ENCODE measurements at places on chromosomes 1 and 21.
A peak's percentile ranks its signal among the peaks of the same experiment; 100 is the strongest.

GRCh38 chr1:209815490-209815889, 9.5 kb upstream of the IRF6 start:
- DNase-seq = no peak

DNA sequence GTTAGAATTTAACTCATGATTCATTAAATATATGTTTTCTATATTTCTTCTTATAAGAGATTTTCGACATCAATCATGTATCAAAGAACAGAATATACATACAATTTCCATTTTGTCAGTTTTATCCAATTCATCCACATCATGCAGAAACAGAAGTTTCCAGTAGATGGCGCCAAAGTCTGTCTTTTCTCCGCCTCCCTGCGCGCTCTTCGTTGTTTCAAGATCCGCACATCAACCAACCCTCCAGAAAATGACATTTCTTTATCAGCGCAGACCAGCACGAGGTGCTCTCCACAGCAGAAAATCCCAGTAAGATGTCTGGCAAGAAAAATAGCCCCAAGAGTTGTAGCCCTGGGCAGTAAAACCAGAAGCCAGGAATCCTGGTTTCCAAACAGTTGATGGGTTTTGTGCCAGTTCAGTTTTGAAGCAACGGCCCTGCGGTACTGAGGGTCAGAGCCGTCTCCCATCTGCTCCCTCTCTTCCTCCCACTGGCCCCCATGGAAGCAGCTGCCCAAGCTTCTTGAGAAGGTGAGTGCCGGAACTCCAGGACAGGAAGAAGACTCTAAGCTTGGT, 38.6 kb upstream of the GPR137B start:
- DNase-seq = peak; percentile 83

GRCh38 chr1:71562298-71562697, 481.5 kb upstream of the ZRANB2 start:
- DNase-seq = no peak

- peak; percentile 25 for DNase-seq
Measured at GRCh38 chr1:169546087-169546995, 39.9 kb downstream of the F5 start.

GRCh38 chr1:24203404-24203803, 16.3 kb upstream of the IFNLR1 start:
- no peak for DNase-seq

DNA sequence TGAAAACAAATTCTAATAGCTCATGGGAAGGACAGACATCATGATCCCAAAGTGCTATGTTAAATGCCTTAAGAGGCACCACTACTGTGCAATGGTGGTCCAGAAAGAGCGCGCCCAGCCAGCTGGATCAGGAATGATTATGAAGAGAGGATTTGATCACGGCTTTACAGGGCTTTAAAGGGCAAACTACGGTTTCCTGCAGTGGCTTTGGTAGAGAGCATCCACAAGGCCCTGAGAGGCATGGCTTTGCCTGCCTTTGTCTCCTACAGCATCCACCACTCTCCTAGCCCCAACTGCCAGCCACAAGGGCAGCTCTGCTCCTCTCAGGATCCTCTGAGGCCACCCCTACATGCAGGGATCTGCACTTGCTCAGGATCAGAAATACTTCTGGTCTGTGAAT, 40.7 kb downstream of the ZNF281 start:
- no peak for DNase-seq

GRCh38 chr1:16073490-16074119, at the start of gene FAM131C:
FAM131C (minus strand) TSS chr1:16073651; CDS start chr1:16073442, 209 bp downstream.
- DNase-seq = peak; percentile 88

DNA sequence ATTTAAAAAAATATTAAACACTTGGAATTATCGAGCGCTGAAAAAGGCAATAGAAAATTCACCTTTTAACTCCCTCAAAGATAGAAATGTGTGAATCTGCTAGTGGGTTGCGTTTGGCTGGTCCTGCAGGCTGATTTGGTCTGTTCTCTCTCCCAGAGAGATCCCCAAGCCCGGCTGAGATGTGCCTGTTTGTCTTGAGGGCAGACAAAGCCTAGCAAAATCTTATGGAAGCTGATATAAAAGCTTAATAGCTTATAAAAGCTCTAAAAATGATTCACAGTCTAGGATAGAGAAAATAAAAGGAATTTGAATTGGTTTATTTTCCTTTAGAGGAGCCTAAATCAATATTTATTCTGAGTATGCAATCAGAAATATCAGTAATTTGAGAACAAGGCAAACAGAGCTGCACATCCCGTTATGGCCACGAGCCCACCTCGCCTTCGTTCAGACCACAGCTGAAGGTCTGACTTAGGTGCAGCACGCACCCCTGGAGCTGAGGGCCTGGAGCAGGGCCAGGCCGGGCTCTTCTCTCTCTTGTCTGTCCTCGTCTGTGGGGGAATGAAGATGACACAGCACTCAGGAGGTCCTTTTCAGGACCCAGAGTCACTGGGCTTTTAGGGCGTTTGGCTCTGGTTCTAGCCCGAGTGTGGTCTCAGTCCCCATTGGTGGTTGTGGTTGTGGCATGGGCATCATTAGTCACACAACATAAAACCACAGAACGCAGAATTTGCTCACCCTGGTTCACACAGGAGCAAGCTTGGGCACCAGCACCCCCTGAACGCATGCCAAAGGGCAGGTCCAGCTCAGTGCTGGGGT, 18.6 kb downstream of the PDE9A start:
- no peak for DNase-seq

DNA sequence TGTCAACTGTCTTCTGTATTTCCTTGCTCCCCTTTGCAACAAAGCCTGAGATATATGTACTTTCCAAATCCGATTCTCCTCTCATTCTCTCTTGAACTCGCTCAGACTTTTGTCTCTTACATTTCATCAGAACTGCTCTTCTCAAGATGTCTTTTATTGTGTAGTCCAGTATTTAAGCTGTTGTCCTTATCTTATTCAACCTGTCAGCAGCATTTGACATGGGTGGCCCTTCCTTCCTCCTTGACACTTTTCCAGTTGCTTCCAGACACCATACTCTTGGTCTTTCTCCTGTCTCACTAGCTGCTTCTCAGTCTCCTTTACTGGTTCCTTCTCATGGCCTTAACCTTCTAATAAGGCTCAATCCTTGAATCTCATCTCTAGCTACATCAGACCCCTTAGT, 47.0 kb downstream of the TSNAX start:
- DNase-seq = no peak

- DNase-seq = no peak
Measured at GRCh38 chr1:64320922-64321614, 117.6 kb downstream of the UBE2U start.

DNA sequence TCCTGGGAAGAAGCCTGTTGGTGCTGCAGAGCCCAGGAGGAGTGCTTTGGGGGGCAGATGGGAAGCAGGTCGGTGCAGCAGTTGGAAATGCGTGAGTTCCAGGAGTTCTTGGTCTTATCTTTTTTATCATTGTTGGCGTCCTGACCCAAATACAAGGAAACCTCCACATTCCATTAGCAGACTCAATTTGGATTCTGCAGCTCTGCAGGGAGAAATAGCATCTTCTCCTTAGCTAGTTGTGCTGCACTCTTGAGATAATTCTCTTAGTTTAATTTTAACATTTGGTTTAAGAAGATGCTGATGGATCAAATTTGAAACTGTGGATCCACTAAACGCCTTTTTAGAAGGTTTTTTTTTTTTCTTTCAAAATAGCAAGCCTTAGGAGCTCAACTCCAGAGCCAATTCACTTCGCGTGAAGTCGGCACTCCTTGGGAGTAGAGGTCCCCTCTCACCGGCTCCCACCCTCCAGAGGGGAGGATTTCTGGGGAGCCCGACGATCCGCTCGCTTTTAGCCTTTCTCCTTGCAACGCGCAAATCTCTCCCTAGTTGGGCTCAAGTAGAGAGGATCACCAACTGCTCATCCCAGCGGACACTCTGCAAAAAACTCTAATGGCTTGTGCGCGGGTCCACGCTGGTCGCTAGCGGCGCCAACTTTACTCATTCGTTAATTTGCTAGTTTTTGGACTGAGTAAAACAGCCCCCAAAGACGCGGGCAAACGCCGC, 1.3 kb downstream of the PLD5 start:
- DNase-seq = peak; percentile 8

- no peak for DNase-seq
Measured at GRCh38 chr1:55035904-55036303, 3.4 kb upstream of the PCSK9 start.

- DNase-seq = no peak
Measured at GRCh38 chr1:47751193-47751592, 246.0 kb downstream of the TRABD2B start.

- no peak for DNase-seq
Measured at GRCh38 chr1:7691576-7691975, 79.5 kb upstream of the VAMP3 start.
